ENCODE measurements at places on chromosomes 12 and 14.

GRCh38 chr12:25835385-25835784 lies 123.1 kb upstream of the RASSF8 start:
- DNase-seq = no peak

GRCh38 chr14:49164074-49164473 lies 422.1 kb downstream of the RPS29 start:
- no peak for DNase-seq

DNA sequence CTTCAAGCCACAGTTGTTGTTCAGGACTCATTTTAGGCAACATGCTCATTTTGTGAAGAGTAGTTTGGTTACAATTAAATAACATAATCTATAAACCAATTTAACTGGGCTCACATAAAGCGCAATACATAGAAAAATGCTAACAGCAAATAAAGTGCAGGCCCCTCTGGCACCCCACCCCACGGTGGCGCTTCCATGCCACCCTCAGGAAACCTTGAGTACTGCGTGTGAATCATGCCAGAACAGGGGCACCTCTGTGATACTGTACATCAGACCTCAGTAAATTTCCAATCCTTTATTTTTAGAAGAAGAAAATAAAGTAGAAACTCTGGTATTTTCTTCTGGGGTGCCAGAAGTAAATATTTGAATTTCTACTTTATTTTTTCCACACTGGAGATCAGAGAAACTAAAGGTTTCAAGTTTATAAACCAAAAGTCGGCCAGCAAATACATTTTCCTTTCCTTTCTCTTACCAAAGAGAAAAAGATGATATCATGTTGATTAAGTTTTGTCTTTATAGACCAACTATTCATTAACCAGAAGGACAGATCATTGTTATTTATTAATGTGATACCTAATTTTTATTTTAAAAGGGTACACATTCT lies 316.8 kb downstream of the PAWR start:
- DNase-seq = peak; percentile 12

DNA sequence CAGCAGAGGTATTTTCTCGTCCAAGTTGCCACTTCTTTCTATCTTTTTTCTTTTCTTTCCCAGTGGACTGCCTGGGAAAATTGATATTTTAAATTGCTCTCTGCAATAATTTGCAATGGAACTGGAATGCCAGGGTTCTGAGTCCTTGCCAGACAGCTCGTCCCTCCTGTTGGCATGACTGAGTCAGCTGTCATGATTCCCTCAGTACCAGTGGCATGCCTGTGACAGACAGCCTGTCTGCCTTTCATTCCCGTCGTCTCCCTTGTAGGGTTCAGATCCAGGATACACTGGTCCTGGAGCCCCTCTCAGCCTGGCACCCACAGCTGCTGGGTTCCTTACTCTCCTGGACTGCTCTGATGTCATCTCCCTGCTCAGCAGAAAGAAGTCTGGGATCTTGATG lies 84.8 kb downstream of the PTPN11 start:
- no peak for DNase-seq

DNA sequence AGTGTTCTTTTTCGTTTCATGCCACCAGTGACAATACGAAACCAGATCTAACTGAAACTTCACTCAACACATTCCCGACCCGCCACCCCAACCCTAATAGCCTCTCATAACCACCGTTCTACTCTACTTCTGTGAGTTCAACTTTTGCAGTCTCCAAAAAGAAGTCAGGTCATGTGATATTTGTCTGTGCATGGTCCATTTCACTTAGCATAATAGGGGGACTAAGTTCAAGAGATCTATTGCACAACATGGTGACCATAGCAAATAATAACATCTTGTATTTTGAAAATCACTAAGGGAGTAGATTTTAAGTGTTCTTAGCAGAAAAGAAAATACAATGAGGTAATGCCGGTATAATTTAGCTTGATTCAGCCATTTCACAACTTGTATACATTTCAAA lies 376.4 kb downstream of the DIO2 start:
- no peak for DNase-seq

- DNase-seq = no peak
Observed at GRCh38 chr12:120959111-120959878, 19.0 kb upstream of the HNF1A start.

Data from 8988T (cell line).